SK-N-SH treated with all-trans-retinoic acid at 6 μM for 48 hours (cell line): ENCODE measurements at places on chromosomes 6 and 20.

GRCh38 chr6:394641-395289, 3.2 kb downstream of the IRF4 start:
- no peak for ATAC-seq

GRCh38 chr6:123898665-123899064, 95.0 kb downstream of the NKAIN2 start:
- no peak for ATAC-seq

- ATAC-seq, result peak; percentile 70
Measured at GRCh38 chr6:113169484-113169883, 687.7 kb upstream of the MARCKS start.

- no peak for ATAC-seq
Measured at GRCh38 chr20:21373436-21373835, 23.9 kb downstream of the NKX2-4 start.

- no peak for ATAC-seq
Measured at GRCh38 chr20:62691487-62691886, 17.1 kb upstream of the NTSR1 start.
